ENCODE measurements at places on chromosomes 3 and 15. TPM values are rescaled to one million over a fixed set of nuclear protein-coding genes. Genes with fewer than 3 reads are reported as not detected.

DNA sequence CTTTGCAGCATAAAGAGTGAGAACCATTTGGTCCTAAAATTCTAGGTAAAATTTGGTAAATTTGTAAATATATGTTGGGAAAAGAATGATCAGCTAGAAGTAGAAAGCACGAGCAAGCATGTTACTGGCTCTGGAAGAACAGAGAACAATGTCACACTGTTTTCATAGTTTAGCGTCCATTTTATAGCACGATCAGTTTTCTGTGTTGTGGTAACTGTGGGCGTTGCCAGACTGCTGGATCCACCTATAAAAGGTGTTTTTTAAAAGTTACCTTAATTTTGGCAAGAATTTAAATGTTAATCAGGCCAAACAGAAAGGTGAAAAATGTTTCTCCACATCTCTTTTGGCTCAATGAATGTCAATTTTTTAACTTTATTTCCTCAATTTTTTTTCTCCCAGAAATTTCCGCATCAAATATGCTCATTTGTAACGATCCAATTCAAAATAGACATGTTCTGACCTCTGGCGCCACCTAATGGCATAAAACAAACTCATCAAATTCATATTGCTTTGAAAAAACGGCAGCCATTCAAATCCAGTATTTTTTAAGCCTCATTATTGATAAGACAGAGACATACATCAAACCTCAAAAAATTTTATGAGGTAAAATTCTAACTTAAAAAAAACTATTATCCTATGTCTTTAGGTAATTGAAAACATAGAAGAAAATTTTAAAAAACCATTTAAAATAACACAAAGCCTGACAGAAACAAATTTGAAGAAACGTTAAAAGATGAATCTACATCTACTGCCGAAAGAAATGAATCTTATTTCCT is 5.5 kb upstream of the GP5 start:
- H3K27me3 ChIP-seq = peaks cover 2% of the 10 kb centered on the region
- no peak overlapping the region for H3K27ac ChIP-seq
- H3K36me3 ChIP-seq = peaks cover 48% of the 10 kb centered on the region
- no peak overlapping the region for H3K4me3 ChIP-seq

GRCh38 chr3:31974471-31974870 is 6.6 kb downstream of the OSBPL10 start:
- H3K27ac ChIP-seq = no peak overlapping the region
- H3K36me3 ChIP-seq = no peaks in the 10 kb centered on the region
- DNase-seq = no peak
- H3K27me3 ChIP-seq = peaks cover 5% of the 10 kb centered on the region

- no peak overlapping the region for H3K27ac ChIP-seq
- DNase-seq = no peak
- no peaks in the 10 kb centered on the region for H3K27me3 ChIP-seq
- no peaks in the 10 kb centered on the region for H3K4me1 ChIP-seq
Measured at GRCh38 chr3:178170698-178171535, 365.3 kb upstream of the KCNMB2 start.

GRCh38 chr3:114272271-114272670 is 21.6 kb upstream of the TIGIT start:
- H3K36me3 ChIP-seq = no peaks in the 10 kb centered on the region
- H3K27ac ChIP-seq = no peak overlapping the region
- no peaks in the 10 kb centered on the region for H3K4me1 ChIP-seq
- no peaks in the 10 kb centered on the region for H3K27me3 ChIP-seq
- DNase-seq = no peak
- no peak overlapping the region for H3K4me3 ChIP-seq

GRCh38 chr3:70281663-70282062 is 30.8 kb downstream of the MDFIC2 start:
- no peak overlapping the region for H3K27ac ChIP-seq
- H3K27me3 ChIP-seq = no peaks in the 10 kb centered on the region
- H3K36me3 ChIP-seq = no peaks in the 10 kb centered on the region
- no peaks in the 10 kb centered on the region for H3K4me1 ChIP-seq

DNA sequence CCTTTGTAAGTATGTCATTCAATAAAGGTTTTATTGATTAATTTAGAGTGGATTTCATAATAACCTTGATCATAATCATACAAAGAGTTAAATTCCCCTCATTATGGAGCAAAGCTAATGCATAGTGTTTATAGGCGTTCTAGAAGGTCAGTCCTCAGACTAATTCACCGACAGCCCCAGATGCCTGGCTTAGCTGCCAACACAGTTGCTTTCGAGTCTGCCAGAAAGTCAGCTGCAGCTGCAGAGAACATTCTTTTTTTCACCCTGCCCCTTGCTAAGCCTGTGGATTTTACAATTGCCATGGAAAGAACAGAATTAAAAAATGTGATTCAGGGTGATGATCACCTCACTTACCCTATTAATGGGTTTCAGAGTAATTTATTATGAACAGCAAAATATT is 21.2 kb downstream of the CADM2 start:
- H3K36me3 ChIP-seq = no peaks in the 10 kb centered on the region
- no peak overlapping the region for H3K4me3 ChIP-seq
- H3K4me1 ChIP-seq = no peaks in the 10 kb centered on the region
- H3K27me3 ChIP-seq = no peaks in the 10 kb centered on the region
- no peak for DNase-seq

- no peak for DNase-seq
- H3K36me3 ChIP-seq = no peaks in the 10 kb centered on the region
- no peak overlapping the region for H3K4me3 ChIP-seq
- H3K27me3 ChIP-seq = no peaks in the 10 kb centered on the region
- H3K4me1 ChIP-seq = no peaks in the 10 kb centered on the region
Measured at GRCh38 chr3:27633224-27633545, 88.9 kb downstream of the EOMES start.

DNA sequence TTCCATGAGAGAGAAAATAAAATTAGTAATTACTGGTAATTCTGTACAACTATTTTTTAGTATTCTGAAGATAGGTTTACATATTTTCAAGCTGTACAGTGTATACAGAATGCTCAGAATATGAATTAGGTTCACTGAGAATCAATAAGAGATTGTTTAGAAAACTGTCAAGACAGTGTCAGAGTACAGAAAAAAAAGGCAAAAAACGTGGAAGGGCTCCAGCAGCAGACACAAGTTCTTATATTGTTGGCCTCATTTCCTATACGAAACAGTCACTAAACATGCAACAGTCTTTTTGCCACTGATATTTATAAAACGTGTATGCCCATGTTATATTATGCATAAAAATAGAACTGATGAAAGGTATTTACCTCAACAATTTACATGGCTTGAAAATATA is 103.9 kb downstream of the ISL2 start:
- H3K4me1 ChIP-seq = no peaks in the 10 kb centered on the region
- H3K4me3 ChIP-seq = no peak overlapping the region
- no peak overlapping the region for H3K27ac ChIP-seq
- no peaks in the 10 kb centered on the region for H3K36me3 ChIP-seq
- H3K27me3 ChIP-seq = no peaks in the 10 kb centered on the region

GRCh38 chr3:71372241-71372768 is 211.2 kb downstream of the FOXP1 start:
- H3K27me3 ChIP-seq = no peaks in the 10 kb centered on the region
- H3K4me1 ChIP-seq = no peaks in the 10 kb centered on the region
- no peak overlapping the region for H3K27ac ChIP-seq
- DNase-seq = no peak
- no peaks in the 10 kb centered on the region for H3K36me3 ChIP-seq

GRCh38 chr3:60746043-60746638 is 505.1 kb downstream of the FHIT start:
- H3K36me3 ChIP-seq = no peaks in the 10 kb centered on the region
- no peak overlapping the region for H3K27ac ChIP-seq
- peaks cover 3% of the 10 kb centered on the region for H3K4me1 ChIP-seq
- H3K27me3 ChIP-seq = no peaks in the 10 kb centered on the region
- no peak overlapping the region for H3K4me3 ChIP-seq
- no peak for DNase-seq

DNA sequence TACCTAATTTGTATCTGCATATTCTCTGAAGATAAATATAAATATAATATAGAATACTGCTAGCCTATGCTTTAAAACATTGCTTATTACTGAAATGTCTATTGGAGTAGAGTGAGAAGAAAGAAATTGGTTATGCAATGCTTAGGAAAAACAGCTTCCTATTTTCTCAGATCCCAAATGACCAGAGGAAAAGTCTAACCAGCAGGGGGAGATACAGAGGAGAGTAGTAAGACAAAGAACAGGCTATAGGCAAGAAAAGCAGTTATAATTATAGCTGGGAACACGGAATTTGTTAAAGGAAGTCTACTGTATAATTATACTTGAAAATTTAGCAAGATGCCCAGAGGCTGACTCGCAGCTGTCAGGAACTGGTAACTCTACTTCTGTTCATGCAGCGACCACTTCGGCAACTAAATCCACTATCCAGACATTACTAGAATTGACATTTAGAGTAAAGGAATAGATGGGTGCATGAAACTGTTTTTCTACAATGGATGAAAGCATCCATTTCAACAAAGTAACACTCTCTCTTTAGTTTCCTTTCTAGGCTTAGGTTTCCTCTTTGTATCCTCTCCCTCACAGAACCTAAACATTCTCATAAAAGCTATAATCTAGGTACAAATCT is 97.2 kb downstream of the TBC1D5 start:
- peak; percentile 49 for DNase-seq
- no peak overlapping the region for H3K27ac ChIP-seq
- no peaks in the 10 kb centered on the region for H3K36me3 ChIP-seq

DNA sequence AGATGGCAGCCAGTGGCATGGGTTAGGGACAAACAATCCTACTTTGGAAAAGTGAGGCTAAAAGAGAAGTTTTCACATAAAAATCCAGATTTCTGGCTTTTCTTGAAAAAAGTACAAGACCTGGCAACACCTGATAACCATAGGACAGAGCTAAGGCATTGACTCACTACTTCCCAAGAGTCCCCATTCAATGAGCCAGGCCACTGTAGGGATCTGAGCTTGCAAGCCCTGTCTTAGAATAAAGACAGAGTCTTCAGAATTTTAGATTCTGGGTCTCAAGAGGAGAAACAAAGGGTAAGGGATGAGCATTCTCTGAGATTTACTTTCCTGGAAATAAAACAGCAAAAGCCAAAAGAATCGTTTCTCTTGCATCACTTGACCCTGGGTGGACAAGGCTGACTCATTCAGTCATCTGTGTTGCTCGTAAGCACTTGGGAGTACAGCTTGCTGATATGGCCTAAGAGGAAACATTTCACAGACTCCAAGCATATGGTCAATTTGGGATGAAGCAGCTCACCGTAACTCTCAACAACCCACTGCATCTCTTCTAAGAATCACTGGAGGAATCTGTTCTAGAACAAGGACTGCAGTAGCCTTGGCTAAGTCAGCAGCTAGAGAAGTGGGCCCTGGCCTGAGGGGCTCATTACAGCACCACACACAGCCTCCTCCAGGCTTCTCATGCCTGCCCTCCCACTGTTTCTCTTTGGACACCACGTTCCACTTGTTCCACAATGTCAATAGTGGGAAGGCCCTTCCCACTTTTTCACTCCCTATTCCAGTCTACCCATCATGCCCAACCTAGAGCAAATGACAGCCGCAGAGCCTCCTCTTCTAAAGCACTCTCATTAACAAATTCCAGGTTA is 86.2 kb downstream of the RFTN1 start:
- H3K4me3 ChIP-seq = no peak overlapping the region
- H3K27ac ChIP-seq = no peak overlapping the region
- no peaks in the 10 kb centered on the region for H3K4me1 ChIP-seq
- no peaks in the 10 kb centered on the region for H3K27me3 ChIP-seq

DNA sequence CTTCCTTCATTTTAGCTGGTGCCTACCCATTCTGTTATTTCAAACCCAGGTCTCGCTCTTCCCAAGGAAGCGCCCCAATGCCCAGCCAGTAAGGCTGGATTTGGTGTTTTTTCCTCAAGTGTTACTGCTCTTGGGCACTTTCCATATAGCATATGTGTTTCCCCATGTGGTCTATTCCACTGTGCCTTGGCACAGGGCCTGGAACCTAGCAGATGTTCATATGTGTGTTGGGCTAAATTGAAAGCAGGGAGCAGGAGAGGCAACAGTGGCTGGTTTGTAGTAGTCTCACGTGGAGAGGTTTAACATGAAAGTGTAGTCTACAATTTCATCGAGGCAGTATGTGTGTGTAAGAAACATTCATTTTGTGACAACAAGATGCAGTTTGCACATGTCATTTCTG is 48.2 kb upstream of the TEX264 start:
- no peak overlapping the region for H3K4me3 ChIP-seq
- no peak for DNase-seq
- no peaks in the 10 kb centered on the region for H3K27me3 ChIP-seq
- H3K36me3 ChIP-seq = peaks cover 14% of the 10 kb centered on the region
- H3K27ac ChIP-seq = no peak overlapping the region
- peaks cover 4% of the 10 kb centered on the region for H3K4me1 ChIP-seq

GRCh38 chr15:72387741-72388140 is 10.4 kb upstream of the TMEM202 start:
- H3K4me1 ChIP-seq = no peaks in the 10 kb centered on the region
- no peak for DNase-seq
- H3K27ac ChIP-seq = no peak overlapping the region
- no peaks in the 10 kb centered on the region for H3K36me3 ChIP-seq
- H3K4me3 ChIP-seq = no peak overlapping the region
- peaks cover 72% of the 10 kb centered on the region for H3K27me3 ChIP-seq

DNA sequence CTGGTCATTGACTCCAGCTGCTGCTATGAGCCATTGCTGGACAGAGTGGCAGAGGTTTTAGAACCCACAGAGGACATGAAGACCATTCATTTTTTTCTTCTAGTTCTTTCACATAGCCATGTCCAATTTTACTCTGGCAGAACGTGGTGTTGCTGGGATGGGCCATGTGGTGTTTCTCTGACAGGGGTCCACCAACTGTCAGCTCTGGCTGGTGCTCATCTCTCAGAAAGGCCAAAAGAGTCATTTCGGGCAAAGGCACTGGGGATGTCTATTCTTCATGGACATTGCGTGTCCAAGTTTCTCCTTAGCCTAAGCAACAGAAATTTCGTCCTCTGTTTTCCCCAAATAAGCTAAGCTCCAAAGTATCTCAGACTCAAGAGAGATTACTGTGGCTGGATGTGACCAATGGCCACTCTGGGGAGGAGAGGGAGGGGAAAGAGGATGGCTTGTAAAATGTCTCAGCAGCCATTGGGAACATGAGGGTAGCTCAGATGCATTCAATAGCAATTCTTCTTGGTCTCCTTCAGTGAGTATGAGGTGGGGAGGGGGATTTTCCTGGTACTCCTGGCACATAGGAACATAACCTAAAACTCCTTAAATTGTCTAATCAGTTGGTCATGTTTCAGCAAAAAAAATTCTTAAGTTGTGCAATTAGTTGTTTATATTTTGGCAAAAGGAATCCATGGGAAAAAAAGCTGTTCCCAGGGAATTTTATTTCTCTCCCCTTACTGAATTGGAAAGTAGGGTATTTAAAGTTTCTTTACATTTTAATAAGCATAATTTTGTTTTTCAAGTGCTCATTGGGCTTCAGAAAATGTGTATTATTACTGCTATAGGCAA is 131.6 kb upstream of the MITF start:
- H3K36me3 ChIP-seq = no peaks in the 10 kb centered on the region
- no peak overlapping the region for H3K4me3 ChIP-seq
- no peaks in the 10 kb centered on the region for H3K27me3 ChIP-seq
- peaks cover 4% of the 10 kb centered on the region for H3K4me1 ChIP-seq
- no peak for DNase-seq
- H3K27ac ChIP-seq = no peak overlapping the region

The IL5RA gene
- not detected for total RNA-seq

The STRIT1 gene
- not detected for total RNA-seq

The SENP2 gene
- 32.4 TPM for total RNA-seq

The GPR87 gene
- total RNA-seq = not detected

The SLTM gene
- total RNA-seq = 104 TPM

The EFCC1 gene
- 0.78 TPM for total RNA-seq

The ECT2 gene
- 137 TPM for total RNA-seq

The MAGI1 gene
- total RNA-seq = 38.6 TPM

The AGBL1 gene
- total RNA-seq = 0.07 TPM

The EAF2 gene
- total RNA-seq = 4.6 TPM

The PODXL2 gene
- total RNA-seq = 12.5 TPM

The CCNB2 gene
- 87.2 TPM for total RNA-seq
